ENCODE measurements at places on chromosomes 6 and 20.

GRCh38 chr6:52667572-52667971 lies 3.3 kb upstream of the TMEM14A start:
- DNase-seq: no peak

DNA sequence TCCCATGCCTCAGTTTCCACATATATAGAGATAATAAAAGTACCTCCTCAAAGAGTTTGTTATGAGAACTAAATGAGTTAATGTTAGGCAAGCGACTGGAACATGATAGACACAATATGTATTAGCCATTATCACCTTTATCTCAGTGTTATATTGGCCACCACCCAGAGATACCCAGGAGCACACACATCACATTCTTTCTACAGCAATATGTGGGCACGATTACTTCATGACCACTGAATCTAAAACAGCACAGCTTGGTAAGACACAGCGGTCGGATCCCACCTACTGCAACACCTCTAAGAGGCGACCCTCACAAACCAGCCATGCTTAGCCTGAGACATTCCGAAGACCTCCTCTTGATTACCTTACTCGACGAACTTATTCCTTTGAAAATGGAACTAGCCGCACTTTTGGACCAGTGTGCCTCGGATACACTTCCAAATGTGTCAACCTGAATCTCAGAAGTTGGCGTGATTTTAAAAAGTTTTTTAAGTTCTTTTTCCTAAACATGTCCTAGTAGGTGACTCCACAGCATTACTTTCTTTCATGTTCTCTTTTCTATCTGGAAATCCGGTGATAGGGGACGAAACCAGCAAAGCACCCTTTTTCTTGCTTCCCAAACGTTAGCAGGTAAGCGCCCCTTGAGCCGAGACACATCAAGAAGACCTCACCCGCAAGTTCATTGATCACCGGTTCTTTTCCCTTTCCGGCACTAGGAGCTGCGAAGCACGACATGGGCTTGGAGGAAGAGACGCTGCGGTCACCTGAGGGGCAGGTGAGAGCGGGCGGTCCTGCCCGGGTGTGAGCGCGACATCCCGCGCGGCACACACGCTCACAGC lies 923 bp downstream of the GMDS start:
- no peak for DNase-seq

DNA sequence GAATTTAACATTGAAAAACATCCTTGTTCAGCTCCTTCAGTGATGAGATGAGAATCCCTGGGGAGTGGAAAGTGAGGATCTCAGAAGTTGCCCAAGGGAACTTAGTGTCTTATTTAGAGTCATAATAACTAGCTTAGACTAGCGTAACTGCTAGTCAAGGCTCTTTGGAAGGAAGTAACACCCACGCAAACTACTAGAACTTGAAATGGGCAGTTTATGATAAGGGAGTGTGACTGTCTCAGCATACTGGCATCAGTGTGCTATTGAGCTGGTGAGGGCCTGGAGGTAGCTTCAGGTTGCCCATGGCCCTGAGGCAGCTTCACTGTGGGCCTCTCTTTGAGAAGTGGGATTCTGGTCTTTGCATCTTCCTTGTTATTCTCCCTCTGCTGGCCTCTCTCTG lies 40.1 kb downstream of the SLX4IP start:
- DNase-seq: no peak

GRCh38 chr20:7858734-7859250 lies 81.5 kb downstream of the HAO1 start:
- DNase-seq: no peak

GRCh38 chr20:14117768-14118167 lies 122.5 kb downstream of the MACROD2 start:
- no peak for DNase-seq

DNA sequence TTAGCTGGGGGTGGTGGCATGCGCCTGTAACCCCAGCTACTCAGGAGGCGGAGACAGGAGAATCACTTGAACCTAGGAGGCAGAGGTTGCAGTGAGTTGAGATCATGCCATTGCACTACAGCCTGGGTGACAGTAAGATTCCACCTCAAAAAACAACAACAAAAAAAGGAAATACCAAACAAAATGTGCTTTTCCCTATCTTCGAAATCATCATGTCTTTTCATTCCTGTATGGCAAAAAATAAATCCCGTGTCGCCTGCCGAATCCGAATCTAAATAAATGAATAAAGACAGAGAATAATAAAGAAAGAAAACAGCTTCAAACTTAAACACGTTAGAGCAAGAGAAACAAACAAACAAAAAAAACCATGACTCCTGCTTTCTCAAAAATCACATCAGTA lies 11.8 kb downstream of the B4GALT5 start:
- DNase-seq: no peak

- no peak for DNase-seq
Observed at GRCh38 chr6:70264306-70264705, 38.6 kb downstream of the COL9A1 start.

- no peak for DNase-seq
Observed at GRCh38 chr6:64504503-64504902, 868.9 kb downstream of the PHF3 start.

DNA sequence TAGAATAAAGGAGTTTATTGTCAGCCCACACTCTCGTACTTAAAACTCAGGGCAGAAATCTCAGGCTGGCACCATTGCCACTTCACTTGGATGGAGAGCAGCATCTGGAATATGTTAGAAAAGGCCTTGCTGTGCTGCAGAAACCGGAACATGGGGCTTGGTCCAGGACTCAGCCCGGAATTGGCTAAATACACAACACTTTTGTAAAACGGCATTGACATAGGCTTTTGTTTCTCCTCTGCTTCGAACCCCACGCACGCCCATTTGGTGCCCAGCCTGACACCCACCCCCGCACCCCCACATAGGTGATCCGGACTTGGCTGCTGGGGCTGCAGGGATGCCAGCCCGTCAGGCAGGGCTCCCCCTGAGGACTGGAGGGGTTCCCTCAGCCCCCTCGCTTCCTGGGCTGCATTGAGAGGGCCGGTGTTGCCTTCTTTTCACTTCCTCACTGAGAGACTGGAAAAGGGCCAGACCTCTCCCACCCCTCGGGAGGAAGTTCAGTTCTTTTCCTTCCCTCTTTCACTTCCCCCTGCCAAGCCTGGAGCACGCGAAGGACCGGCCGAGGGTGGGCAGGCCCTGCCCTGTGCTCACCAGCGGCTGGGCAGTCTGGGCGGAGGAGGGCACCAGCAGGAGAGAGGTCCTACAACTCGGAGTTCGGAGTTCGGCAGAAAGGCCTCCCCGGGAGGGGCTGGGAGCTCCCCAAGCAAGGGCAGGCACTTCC lies 17.9 kb upstream of the CST3 start:
- no peak for DNase-seq

DNA sequence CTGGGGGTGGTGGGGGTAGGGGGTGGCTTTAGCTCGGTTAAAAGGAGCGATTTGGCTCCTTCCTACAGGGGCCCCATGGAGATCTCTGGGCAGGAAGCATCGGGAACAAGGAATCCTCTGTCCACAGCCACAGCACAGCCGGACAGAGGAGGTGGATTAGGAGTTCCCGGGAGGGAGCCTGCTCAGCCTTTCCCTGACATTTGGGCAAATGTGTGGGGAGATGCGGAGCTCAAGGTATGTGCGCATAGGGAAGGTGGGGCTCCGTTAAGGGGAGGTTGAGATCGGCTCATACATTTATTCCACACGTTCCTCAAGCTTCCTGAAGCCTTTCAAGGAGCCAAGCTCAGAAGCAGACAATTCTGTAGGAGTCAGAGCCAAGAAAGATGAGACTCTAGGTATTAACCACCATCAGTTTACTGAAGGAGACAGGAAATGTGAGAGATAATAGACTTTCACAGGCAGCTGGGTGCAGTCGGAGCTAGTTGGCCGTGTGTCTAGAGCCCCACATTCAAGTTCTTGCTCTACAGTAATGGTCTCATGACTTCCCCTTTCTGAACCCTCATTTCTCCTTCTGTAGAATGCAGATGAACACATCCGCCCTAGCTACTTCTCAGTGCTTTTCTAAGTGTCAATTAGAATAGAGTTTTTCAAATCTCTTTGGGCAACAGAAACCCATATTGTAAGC lies 40.8 kb upstream of the EPB41L1 start:
- DNase-seq: no peak

DNA sequence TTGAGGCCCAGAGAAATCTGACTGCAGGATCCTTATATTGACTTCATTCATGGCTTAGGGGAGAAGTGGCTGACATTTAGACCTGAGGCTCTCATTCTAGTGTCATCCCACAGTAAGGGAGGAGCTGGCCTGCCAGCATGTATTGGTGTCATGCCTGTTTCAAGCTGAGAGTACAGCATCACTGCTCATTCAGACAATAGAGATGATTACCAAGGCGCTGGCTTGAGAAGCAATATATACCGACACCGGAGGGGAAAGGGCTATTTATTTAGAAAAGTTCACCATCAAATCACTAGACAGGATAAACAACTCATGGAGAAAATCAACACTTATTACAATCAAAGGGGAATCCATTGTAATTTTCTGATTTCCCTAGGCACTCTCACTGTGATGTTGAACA lies 84.4 kb upstream of the HDAC2 start:
- peak; percentile 22 for DNase-seq

GRCh38 chr20:56163806-56164205 lies 84.7 kb upstream of the MC3R start:
- no peak for DNase-seq

- DNase-seq: no peak
Observed at GRCh38 chr6:18263418-18264218, 712 bp downstream of the DEK start.

DNA sequence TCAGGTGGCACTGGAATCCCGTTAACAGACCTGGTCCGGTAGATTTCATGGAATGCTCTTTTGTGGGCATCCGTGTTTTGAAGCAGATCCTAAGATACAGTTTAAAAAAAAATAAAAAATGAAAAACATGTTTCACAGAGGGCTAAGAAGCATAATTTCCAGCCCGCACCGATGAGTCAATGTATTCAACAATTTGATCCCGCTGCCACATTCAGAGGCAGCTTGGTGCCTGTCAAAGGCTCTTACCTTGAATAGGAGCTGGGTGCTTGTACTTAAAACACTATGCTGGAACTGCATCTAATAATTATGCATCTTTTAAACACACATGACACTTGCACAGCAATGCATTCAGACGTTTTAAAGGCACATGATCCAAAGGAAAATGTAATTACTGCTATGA lies 164.8 kb downstream of the SYNE1 start:
- no peak for DNase-seq
